AG09309 (cell line): ENCODE measurements at places on chromosomes 16 and 17.

DNA sequence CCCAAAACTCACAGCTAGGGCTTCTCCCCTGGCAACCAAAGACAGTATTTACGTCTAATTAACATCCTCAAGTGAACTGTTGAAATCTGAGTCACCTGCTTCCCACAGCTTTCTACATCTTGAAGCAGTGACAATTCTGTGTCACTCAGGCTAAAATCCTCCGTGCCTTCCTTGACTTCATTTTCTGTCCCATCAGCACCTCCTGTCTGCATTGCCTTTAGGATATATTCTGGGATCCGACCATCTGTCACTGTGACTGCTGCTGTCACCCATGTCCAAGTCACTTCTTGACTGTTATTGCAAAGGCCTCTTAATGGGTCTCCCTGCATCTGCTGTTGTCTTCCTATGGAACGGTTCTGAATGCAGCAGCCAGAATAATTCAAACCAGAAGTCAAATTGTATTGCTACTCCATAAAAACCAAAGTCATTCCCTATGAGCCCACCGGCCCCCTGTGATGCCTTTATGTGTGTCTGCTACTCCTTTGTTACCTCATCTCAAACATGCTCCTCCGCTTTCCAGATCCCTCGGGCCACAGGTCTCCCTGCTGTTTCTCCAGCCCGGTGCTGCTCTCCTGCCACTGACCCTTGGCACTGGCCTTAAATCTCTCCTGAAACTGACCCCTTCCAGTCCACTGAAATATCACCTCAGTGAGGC, 56.9 kb downstream of the WWP2 start:
- no peak for DNase-seq

GRCh38 chr17:27810902-27811557, 10.7 kb upstream of the NOS2 start:
- no peak for DNase-seq

GRCh38 chr16:80060470-80060869, 459.9 kb upstream of the MAF start:
- no peak for DNase-seq

DNA sequence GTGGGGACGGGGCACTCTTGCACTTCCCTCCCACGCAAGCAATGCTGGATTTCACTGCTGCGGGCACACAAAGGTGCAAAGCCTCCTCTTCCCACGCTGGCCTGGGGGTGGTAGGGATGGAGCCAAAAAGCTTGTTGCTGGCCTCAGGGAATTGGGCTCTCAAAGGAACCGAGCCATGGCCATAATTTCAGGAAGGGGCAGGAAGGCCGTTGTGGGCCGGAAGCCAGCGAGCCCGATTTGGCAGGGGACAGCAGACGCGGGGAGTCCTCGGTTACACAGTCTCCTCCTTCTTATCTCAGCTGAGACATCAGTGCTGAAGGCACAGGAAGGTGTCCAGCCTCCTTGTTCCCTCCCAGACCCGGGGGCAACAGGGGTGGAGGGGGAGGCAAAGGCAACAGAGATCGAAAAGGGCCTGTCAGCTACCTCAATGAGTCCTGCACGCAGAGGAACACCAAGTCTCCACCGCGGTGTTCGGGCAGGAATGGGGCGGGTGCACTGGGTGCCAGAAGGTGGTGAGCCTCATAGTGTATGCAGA, 59.5 kb downstream of the SLFN11 start:
- DNase-seq: no peak

DNA sequence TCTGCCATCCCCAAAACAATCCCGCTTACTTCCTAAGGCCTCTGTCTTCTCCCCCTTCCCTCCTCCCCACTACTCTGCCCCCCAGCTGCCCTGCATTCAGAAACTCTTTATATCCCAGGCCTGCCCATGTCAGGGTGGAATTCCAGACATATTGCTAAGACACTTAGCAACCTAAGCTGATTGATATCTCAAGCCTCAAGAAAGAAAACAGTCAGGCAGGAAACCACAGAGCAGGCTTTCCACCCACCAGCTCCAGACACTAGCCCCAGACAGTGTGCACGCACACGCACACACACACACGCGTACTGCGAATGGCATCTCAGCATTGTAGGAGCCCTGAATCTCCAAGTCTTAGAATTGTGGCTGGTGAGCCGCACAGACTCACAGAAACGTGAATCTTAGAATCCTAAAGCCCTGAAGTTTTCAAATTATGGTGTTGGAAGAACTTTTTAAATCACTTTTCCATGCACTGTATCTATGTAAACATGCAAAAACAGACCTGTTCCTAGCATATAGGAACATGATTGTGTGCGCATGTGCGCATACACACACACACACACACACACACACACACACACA, 8.8 kb upstream of the LPCAT2 start:
- DNase-seq: peak; percentile 99

GRCh38 chr17:79388556-79389295, 222.1 kb downstream of the RBFOX3 start:
- DNase-seq: no peak

DNA sequence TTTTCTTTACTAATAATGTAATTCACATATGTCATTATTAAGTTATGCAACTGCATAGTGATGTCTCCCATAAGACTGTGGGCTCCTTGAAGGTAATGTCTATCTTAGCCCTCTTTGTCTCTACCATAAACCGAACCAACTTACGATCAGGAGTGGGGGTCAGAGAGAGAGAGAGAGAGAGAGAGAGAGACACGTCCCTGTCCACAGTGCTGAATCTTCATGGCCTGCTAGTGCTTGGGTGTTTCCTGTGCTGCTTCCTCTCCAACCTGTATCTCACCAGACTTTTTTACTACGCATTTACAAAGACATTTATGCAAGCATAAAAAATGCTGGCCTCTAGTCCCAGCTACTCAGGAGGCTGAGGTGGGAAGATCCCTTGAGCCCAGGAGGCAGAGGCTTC, 52.2 kb upstream of the HAPSTR1 start:
- DNase-seq: no peak

DNA sequence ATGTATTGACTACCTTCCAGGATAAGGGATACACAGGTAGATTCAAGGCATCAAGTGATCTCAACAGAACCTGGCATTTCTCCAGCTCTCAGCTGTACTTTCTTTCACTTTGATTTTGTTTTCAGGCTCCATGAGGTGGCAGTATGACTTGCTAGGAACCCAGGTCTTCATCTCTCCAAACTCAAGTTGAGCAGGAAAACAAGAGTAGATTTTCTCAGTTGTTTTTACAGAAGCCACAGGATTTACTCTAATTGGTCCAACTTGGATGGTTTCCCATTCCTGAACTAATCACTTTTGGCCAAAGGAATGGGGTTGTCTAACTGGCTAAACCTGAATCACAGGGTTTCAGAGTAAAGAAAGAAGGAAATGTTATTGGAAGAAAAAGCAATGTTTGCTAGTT, 146.6 kb downstream of the TRIM37 start:
- peak; percentile 38 for DNase-seq

DNA sequence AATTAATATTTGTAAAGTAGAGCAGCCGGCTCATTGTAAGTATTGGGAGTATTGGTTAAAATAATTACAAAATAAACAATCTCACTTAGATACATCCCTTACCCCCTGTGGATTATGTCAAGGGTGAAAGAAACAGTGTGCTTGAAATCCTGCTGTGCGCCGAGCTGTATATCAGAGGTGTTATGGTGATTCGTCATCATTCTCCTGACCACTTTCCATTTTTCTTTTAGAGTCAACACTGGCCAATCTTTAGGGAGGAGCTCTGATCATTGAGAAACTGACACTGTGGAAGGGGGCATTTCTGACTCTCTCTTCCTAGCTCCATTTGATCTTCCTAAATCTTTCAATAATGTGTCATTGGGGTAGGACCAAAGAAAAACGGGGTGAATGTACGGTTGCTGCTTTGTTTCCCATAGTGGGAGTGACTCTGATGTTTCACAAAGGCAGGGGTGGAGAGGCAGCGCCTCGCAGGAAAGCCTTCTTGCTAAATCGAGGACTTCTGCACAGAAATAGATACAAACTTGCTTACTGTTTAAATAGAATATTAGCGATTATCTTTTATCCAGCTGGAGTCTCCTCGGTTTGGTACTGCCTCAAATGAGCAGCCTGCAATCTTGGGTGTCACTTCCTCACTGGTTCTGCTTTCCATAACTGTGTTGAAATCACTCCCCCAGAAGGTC, 123.4 kb downstream of the PRKCB start:
- no peak for DNase-seq

DNA sequence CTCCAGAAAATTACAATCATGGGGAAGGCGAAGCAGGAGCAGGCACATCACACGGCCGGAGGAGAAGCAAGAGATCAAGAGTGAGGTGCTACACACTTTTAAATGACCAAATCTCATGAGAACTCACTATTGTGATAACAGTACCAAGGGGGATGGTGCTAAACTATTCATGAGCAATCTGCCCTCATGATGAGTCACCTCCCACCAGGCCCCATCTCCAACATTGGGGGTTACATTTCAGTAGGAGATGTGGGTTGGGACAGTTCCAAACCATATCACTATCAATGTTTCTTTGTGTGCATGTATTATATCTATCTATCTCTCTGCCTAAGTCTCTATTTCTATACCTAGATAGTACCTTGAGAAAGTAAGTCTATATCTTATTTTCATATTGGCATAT, 724.8 kb downstream of the CDH11 start:
- no peak for DNase-seq

DNA sequence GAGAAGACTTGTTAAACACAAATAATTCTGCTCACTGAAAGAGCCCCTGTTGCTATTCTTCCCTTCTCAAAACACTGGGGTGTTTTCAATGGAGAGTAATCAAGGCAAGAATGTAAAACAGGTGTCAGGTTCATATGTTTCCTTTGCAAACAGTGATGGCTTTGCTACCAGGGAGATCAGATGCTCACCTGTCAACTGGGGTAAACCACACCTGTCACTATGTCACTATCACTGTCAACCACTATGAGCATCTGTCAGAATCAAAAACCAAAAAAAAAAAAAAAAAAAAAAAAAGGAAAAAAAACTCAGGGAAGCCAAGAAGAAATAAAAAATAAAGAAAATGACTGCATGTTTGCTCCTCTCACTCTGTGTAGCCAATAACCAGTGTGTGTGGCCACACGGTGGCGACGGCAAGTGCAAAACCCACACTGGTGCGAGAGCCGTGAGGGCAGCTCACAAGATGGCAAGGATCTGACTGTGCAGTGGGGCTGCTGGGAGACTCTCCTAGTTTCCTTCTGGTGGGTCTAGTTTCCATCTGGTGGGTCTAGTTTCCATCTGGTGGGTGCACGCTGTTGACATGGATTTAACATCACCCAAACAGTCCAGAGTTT, 22.7 kb downstream of the USP22 start:
- no peak for DNase-seq

DNA sequence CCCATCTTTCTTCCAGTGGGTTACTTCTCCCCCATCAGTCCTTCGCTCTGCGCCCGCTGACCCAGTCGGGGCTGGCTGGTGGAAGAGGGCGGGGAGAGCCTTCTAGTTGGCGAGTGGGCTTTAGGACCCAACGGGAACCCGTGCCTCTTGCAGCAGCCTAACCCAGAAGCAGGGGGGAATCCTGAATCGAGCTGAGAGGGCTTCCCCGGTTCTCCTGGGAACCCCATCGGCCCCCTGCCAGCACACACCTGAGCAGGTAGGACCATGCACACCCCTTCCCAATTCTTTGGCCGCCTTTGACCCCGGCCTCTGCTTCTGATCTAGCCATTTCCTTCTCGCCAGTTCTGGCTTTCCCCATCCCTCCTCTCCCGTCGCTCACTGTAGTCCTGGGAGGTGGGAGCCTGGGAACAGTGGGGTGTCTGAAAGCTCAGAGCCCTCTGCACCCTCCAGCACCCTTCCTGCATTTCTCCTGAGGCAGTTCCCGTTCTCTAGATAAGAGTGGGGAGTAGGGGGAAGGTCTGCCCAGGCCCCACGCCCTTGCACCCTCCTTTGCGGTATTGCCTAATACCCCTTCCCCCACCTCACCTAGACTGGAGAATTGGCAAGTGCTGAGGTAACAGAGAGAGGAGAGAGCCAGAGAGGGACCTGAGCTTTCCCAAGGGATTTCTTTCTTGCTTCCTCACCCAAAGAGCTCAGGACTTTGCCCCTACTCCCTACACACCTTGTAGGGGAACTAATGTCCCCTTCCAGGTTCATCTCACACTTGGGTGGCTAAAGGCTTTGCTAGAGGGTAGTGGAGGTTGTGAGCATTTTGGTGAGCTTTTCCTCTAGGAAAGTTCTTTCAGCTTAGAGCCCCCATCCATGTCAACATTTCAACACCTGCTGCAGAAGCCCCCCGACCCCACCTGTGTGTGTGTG, at the start of gene RARA:
Gene RARA, plus strand, starts transcription at position 150 of the 918 bp plus-strand sequence. CDS start 22,039 bp downstream, outside the sequence.
- no peak for DNase-seq

- no peak for DNase-seq
Observed at GRCh38 chr17:77462090-77462489, 321.3 kb downstream of the SEC14L1 start.

DNA sequence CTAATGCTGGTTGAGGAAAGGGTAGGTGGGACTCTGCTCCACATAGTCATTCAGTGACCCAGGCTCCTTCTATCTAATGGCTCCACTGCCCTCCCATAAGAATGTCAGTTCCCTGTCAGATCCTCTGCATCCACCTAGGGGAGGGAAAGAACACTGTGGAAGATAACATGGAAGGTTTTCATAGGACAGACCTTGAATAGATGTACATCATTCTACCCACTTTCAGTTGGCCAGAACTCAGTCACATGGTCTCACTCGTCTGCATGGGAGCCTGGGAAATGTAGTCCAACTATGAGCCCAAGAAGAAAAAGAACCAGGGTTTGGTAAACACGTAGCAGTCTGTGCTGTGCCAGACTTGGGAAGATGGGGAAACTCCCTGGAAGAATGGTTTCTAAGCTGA, 27.1 kb upstream of the SCNN1B start:
- no peak for DNase-seq

- DNase-seq: no peak
Observed at GRCh38 chr17:82807101-82807500, 32.7 kb downstream of the ZNF750 start.

DNA sequence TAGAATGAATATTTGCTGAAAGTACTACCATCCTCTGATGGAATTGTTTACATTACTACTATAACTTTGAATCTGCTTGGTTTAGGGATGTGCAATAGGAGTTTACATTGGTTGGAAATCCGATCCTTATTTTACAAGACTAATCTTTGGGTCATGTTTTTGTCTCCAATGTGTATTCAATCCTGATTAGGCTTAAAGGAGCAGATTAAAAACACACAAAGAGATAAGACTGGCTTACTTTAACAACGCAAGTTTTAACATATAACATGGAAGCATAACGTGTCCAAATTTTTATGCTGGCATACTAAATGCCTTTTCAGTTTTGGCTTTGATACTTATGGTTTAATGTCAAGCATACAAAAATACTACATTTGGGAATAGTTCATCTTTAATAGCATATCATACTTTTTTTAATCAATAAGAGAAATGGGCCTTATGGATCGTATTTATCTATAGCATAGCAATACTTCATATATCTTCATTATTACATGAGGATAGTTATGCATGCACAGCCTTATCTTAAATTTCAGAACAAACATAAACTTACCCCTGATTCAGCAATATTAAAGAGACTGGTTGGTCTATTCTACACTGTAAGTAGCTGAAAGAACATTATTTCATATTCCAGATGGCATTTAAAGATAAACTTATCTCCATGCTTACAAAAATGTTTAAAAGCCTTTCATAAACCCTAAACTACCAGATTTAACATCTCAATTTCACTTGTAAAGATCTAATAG, 69.9 kb upstream of the NACA2 start:
- DNase-seq: no peak

GRCh38 chr16:81786321-81786720, 7.2 kb downstream of the PLCG2 start:
- no peak for DNase-seq

GRCh38 chr17:77577491-77577890, 381.0 kb upstream of the TNRC6C start:
- no peak for DNase-seq
